ENCODE measurements at places on chromosomes 5 and 9. TPM values are rescaled to one million over a fixed set of nuclear protein-coding genes. Genes with fewer than 3 reads are reported as not detected.

GRCh38 chr5:150503977-150504620, 3.8 kb upstream of the NDST1 start:
- no peak for DNase-seq

GRCh38 chr5:97836816-97837215, 653.8 kb upstream of the RIOK2 start:
- no peak for DNase-seq

DNA sequence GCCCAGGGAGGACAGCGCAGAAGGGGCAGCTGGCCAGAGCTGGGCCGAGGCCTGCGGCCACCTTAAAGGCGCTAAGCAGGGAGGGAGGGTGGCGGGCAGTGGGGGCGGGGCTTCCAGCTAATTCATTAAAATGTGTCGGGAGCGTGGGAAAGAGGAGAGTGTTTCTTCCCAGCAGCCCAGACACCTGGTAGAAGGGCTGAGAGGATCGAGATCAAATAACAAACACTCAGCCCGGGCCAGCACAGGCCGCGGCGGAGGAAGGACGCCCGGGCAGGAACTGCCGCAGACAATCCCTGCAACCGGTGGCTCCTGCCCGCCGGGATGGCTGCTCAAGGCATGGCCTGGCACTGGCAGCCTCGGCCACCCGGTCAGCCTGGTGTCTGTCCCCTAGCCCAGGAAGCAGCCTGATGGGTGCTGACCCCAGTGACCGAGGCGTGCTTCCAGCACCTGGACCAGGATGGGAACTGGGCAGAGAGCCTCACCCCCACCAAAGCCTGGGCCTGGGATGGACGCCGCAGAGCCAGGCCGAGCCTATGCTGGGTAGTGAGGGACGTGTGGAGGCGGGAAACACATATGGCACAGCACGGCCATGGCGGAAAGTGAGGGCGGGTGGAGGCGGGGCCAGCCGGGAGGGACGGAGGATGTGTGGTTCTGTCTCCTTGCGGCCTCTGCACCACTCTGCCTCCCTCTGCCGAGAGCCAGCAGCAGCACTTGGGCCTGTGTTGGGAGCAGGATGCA, 3.2 kb upstream of the NRARP start:
- no peak for DNase-seq

GSN gene
- 461 TPM for total RNA-seq

CYLC2 gene
- not detected for total RNA-seq

ADAMTS16 gene
- total RNA-seq, result 0.28 TPM

CDC20B gene
- total RNA-seq, result not detected

TMEM252 gene
- total RNA-seq, result not detected

FCN2 gene
- not detected for total RNA-seq

Data from IMR-90 (cell line).